Stimulated activated CD4-positive, alpha-beta T cell treated with anti-CD3 and anti-CD28 coated beads, TNF-alpha, amount 100 ng/mL, for 24 hours (primary cell): ENCODE measurements at places on chromosomes 16 and 17.

DNA sequence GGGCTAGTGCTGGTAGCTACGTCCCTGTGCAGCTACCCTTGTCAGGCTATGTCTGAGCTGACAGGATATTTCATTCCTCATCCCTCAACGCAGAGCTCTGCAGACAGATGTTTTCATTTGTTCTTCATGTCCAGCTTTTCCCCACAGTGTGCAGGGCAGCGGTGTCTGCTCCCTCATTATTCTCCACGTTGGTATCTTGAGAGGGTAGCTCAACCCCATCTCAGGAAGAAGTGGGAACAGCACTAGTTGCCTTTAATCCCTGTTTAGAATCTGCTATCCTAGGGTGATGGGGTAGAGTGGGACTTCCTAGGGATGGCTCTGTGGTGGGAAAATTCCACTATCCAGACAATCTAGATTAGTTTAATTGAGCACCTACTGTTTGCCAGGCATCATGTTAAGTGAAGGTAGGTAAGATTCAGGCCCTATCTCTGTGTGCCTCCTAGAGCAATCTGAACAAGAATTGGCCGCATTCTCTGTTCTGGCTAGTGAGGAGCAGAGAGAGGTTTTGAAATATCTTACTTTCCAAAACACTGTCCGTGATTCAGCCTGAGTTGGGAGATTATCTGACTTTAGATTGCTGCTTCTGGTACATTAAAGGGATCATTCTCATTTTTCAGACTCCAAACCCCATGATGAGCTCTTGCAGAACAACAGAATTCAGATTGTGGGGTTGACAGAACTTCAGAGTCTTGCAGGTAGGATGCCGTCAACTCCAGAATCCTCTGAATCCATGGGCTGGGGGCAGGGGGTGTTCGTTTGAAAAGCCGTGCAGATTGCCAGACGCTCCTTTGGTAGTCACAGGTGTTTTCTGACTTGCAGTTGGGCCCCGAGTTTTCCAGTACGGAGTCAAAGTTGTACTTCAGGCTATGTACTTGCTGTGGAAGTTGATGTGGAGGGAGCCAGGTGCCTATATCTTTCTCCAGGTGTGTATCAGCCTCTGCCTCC lies 963 bp downstream of the ALG1 start:
- no peak for DNase-seq

DNA sequence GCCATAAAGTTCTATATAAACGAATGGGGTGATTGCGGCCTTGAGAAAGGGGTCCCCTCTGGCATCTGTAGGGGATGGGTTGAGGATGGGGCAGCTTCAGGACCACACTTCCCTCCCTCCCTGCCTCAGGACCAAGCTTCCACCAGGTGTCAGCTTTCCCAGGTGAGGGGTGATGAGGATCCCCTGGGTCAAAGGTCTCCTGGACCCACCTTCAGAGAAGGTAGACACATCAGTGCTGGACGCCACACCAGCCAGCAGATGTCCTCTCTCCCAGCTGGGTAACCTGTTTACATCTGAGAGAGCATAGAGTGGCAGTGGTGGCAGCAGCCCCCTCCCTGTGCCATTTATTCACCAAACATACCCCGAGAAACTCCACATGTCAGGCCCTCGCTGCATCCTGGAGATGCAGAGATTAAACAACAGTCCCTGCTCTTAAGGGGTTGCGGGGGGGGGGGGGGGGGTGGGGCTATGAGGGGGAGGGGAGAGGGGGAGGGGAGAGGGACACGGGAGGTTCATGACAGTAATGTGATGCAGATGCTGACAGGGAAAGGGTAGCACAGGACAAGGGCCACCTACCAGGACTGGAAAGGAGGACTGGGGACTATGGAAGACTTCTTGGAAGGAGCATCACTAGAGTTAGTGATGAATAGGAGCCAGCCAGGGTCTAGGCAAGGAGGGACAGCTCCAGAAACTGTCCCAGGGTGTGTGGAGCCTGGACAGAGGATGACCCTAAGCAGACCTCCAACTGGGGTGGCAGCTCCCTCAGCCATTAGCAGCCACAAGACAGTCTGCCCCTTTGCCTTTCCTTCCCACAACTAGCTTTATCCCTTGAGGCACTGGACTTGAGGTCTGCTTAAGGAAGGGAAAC lies 5.0 kb downstream of the PROCA1 start:
- no peak for DNase-seq

DNA sequence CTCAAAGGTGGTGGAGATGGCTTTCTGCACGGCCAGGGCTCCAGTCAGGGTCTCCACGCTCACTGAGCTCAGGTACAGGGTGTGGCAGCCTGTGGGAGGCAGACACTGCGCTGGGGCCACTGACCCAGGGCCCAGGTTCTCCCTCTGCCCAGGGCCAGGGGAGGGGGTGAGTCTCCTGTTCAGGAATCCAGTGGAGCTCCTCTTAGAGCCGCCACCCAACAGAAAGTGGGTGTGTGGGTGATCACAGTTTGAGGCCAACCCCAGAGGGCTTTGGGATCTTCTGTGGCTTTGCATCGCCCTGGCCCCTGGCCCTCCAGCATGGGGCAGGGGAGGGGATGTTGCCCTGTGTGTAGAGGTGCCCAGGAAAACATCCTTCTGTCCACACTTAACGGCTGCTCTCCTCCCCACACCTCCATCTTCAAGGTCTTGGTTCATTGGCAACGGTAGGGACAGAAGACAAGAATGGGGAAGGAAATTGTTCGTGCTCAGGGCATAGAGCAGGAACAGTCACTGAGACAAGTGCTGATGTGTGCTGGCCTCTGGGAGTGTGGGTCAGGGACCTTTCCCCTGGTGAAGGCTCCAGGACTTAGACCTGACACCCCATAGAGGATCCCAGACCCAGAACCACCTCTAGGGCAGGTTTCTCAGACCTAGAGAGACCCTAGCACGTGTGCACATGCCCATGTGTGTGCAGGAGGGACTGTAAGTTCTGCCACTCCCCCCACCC lies 21.5 kb downstream of the TNS4 start:
- no peak for DNase-seq

- DNase-seq: no peak
Observed at GRCh38 chr16:12902511-12903372, 1.3 kb downstream of the SHISA9 start.

DNA sequence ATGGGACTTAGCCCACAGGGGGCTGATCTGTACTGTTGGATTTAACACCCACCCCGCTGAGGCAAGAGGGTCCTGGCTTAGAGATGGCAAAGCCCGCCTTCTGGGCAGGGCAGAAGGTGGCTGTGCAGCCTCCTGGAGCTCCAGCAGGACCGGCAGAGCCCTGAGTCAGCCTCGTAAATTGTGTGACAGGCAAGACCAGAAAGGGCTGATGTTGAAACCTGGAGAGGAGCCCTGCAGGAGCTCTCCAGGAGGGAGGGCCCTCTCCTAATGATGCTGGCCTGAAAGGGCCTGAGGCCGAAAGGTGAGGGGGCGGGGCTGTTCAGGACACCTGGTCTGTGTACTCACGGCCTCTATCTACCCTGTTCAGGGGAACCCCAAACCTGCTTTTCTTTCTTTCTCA lies 22.5 kb upstream of the MYO15B start:
- no peak for DNase-seq
